ENCODE measurements at places on chromosomes 4 and X.

GRCh38 chr4:106914223-106914622, 121.9 kb downstream of the DKK2 start:
- no peak for DNase-seq

DNA sequence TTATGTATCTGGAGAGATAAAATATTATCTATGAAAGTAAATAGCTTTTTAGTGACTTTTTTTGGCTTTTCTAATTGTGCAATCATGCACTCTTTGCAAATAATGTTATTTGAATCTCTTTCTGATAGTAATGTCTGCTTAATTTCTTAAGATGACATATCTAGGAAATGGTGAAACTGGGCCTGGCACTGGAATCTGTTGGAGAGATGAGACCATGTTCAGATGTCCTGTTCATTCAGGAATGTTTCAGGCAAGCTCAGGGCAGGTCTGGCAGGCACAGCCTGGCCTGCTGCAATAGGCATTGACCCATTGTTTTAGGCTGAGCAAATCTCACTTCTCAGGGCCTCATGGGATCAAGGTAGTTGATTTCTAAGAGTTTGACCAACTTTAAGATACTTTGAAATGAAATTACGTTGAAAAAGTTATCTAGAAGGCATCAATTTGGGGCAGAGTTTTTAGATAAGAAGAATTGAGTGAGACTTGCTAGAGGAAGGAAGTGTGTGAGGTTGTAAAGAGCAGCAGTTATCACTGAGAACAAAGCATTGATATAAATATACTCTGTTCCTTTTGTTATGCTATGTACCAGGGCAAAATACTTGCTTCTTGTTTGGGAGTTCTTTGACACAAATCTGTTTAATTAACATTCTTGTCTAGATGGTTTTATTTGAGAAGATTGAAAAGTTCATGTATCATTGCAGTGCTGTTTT, 133.0 kb upstream of the LEF1 start:
- no peak for DNase-seq

DNA sequence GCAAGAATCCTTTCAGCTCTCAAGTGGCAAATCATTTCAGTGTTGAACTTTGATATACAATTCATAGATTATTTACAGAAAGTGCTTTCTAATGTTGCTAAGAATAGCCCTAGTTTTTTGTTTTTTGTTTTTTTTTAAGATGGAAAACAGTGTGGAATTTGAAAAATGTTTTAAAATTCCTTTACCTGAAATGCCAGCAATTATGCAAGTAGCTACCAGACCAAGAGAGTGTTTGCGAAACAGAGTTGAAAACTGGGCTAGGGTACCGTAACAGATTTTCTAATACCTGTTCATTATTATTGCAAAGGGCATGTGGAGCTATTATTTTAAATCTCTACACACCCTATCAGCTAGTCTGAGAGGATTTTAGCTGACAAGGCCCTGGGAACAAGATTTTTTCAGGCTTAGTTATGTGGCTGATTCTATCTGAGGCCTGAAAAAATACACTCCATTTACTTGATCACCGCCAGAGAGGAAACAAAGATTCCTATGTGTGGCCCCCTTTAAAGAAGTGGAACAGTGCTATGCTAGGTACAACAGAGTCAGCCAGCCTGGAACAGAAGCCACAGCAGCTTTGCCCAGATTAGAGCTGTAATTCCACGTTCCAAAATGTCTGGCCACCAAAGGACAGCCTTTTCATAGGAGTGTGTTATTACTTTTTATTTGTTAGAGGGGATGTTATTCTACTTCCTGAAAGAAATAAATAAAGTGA, 46.9 kb upstream of the SLC39A8 start:
- DNase-seq: no peak

DNA sequence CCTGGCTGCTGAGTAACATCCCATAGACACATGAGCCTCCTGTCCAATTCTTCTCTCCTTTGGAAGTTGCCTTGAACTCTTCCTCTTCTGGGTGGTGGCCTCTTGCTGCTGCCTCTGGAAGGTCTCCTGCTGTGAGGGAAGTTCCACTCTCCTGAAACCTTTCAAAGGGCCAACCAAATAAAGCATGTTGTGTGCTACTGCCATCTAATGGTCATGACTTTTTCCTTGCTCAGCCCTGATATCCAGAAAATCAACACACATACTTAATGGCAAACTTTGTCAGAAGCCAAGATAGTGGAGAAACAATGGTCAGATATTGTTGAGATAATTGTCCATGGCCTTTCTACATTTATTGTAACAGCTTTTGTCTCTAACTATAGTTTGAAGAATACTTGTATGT, 19.1 kb upstream of the ZXDA start:
- DNase-seq: peak; percentile 18

GRCh38 chr4:148170408-148171365, 271.5 kb downstream of the NR3C2 start:
- DNase-seq: no peak

- no peak for DNase-seq
Observed at GRCh38 chr4:144575181-144575580, 70.8 kb upstream of the HHIP start.

- no peak for DNase-seq
Observed at GRCh38 chr4:184007891-184008290, 102.8 kb downstream of the STOX2 start.

DNA sequence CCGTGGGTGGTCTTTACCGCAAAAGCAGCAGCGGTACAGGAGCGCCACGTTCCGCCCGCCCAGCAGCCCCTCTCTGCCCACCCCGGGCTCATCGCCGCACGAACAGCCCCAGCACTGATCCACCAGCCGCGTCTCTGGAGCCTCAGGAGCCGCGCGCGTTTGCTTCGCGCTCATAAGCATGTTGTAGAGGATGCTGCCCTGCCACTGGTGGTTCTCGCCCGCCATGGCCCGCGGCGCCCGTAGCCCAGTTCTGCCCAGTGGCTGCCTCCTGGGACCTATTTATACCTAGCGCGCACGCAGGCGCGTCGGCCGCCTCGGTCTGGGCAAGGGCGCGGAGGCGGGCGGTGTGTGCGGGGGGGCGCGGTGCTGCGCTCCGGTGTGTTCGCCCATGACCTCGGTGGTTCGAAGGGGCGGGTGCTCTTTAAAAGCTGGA, at the start of gene NR0B1:
Gene NR0B1, minus strand, starts transcription at position 252 of the 433 bp plus-strand sequence. Its CDS starts 27 bp downstream, at position 225.
- no peak for DNase-seq

- DNase-seq: no peak
Observed at GRCh38 chr4:184861047-184861446, 35.3 kb upstream of the ACSL1 start.

- DNase-seq: peak; percentile 53
Observed at GRCh38 chr4:3387154-3387942, 54.4 kb upstream of the HGFAC start.

GRCh38 chrX:123818243-123818642, 41.6 kb upstream of the XIAP start:
- no peak for DNase-seq

DNA sequence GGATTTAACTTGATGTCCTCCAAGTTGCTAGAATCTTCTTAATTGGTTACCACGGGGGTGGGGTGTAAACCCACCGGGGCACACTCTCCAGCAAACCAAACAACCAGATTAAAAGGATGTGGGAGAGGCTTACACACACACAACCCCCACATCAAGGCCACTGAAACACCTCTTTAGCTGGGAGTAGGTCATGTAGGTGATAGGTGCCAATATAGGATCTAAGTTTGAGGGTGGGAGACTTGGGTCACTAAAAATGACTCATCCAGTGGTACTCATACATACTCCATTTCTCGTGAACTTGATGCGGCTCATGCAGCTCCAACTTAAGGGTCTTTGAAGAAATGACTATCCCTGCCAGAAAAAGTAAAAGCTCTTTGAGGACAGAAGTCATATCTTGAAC, 20.5 kb upstream of the CD40LG start:
- no peak for DNase-seq

GRCh38 chrX:118345045-118345463, 852 bp upstream of the WDR44 start:
- no peak for DNase-seq

GRCh38 chr4:54793856-54794422, 136.2 kb downstream of the KIT start:
- no peak for DNase-seq

- DNase-seq: no peak
Observed at GRCh38 chr4:105686571-105686970, 21.9 kb downstream of the INTS12 start.

DNA sequence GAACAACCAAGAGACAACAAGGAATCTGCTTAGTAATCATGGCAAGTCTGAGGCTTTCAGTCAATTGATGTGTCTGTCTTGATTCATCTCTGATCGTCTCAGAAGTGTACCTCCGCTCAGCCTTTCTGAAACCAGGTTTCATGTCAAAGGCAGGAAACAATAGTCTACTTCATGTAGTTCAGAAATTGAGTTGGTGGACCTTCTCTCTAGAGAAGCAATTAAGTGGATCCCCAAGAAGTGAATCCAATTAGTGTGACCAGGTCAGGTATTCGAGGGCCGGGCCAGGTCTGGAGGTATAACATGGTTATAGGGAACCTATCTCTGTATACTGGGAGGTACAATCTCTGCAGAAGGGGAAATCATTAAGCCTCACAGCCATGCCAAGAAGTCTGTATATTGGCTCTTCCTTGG, 32.0 kb downstream of the DAPP1 start:
- no peak for DNase-seq

All from AML-193 (cell line).